Activated CD8-positive, alpha-beta memory T cell treated with anti-CD3 and anti-CD28 coated beads, Interleukin-2, amount 10 ng/mL, durations not matched to agents 7 days and 5 days (primary cell): ENCODE measurements at places on chromosomes 4 and X. TPM values are rescaled to one million over a fixed set of nuclear protein-coding genes. Genes with fewer than 3 reads are reported as not detected.

The CORIN gene
- not detected for total RNA-seq

DNA sequence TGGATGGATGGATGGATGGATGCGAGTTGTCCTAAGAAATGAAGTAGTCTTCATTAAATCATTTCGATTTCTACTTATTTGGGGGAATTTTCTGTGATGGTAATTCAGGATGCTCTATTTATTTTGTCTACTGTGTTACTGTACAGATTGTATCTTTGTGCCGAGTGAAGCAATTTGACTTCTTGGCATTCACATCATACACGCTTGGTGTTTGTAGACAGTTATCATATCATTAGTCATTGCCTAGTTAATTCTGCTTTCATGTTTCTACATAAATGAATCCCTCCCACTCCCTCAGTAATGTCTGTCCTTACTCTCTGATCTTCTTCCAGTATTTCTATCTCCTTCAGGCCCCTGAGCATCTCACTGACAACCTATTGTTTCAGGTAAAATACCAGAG, 64.0 kb downstream of the RASGEF1B start:
- DNase-seq, result no peak
- H3K4me1 ChIP-seq, result peaks cover 8% of the 10 kb centered on the region
- H3K4me3 ChIP-seq, result no peak overlapping the region
- H3K36me3 ChIP-seq, result no peaks in the 10 kb centered on the region
- H3K27me3 ChIP-seq, result no peaks in the 10 kb centered on the region

The ENPEP gene
- total RNA-seq, result 0.54 TPM

DNA sequence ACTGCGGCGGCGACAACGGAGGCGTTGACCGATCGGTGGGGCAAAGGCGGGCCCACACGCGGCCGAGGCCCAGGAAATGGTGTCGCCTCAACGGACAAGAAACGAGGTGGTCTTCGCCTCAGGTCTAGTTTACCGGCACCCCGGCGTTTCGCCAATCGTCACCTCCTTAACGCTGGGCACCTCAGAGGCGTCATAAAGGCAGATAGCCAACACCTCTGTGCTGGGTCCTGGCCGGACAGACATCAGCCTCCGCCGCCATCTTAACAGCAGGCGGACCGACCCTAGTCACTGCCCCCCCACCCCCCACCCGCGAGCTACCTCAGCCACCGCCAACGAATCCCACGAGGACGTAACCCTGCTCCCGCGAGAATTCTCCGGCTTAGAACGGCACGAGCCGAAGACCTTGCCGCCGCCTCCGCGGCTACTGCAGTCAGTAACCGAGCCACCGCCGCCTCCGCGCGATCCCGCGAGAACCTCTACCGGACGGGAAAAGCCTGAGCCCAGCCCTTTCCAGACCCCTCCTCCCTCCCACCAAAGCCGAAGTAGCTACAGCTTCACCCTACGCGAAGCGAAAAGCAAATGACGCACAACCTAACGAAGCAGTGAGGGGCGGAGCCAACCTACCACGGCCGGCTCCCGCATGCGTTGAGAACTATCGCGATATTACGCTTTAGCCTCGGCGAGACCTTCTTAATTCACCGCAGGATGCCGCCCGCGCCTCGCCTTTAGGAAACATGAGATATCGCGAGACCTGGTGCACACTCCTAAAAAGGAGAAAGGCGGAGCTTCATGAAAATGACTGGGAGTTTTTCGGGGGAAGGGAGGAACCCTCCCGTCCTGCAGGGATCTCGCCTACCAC, 2.7 kb downstream of the HUWE1 start:
- peaks cover 32% of the 10 kb centered on the region for H3K4me1 ChIP-seq
- H3K4me3 ChIP-seq, result peak overlapping the region; percentile 94
- peak overlapping the region; percentile 96 for H3K27ac ChIP-seq
- no peaks in the 10 kb centered on the region for H3K27me3 ChIP-seq
- H3K36me3 ChIP-seq, result peaks cover 33% of the 10 kb centered on the region

- no peak overlapping the region for H3K27ac ChIP-seq
- peaks cover 19% of the 10 kb centered on the region for H3K27me3 ChIP-seq
- no peak for DNase-seq
- no peaks in the 10 kb centered on the region for H3K36me3 ChIP-seq
- no peak overlapping the region for H3K4me3 ChIP-seq
Observed at GRCh38 chr4:152613841-152614721, 65.7 kb downstream of the TMEM154 start.

The GASK1B gene
- total RNA-seq, result not detected

The IL1RAPL2 gene
- total RNA-seq, result not detected

DNA sequence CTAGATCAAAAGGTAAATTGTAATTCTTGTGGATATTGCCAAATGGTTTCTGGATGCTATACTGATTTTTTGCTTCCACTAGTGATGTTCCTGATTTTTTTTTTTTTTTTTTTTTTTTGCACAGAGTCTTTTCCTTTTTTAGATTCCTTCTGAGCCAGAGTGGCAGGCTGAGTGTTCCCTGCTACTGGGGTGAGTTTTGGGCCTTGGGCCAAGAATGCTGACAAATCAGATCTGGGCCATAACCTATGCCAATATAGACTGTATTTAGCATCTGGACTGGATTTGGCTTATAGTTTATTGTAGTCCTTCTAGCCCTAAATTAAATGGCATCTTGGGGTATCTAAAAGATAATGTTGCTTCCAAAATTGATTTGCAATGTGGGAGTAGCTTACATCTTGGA, 52.8 kb downstream of the REPS2 start:
- H3K36me3 ChIP-seq, result no peaks in the 10 kb centered on the region
- H3K4me3 ChIP-seq, result no peak overlapping the region
- peaks cover 13% of the 10 kb centered on the region for H3K27me3 ChIP-seq
- H3K4me1 ChIP-seq, result peaks cover 2% of the 10 kb centered on the region
- DNase-seq, result no peak

DNA sequence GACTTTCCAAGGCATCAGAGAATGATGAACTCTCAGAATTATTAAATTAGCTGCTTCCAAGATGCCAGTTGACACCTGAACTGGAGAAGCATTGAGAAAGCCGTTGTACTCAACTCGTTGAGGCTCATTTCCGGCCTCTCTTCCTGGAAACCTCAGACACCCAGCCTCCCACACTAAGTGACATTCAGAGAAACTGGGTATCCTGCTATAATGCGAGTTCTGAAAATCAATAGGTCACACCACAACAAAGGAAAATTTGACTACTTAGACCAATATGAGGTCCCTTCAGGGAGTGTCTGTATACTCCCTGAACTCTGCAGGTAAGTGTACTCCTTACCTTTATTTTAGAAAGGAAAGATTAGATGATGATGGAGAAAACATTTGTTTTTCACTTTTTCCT, 51.2 kb downstream of the ENPEP start:
- DNase-seq, result peak; percentile 76
- H3K4me1 ChIP-seq, result peaks cover 34% of the 10 kb centered on the region
- peaks cover 12% of the 10 kb centered on the region for H3K36me3 ChIP-seq

The NIPAL1 gene
- total RNA-seq, result 0.35 TPM

GRCh38 chrX:135264206-135264605, 12.3 kb downstream of the ETDA start:
- peaks cover 21% of the 10 kb centered on the region for H3K27me3 ChIP-seq
- DNase-seq, result no peak

The GAGE2A gene
- not detected for total RNA-seq

DNA sequence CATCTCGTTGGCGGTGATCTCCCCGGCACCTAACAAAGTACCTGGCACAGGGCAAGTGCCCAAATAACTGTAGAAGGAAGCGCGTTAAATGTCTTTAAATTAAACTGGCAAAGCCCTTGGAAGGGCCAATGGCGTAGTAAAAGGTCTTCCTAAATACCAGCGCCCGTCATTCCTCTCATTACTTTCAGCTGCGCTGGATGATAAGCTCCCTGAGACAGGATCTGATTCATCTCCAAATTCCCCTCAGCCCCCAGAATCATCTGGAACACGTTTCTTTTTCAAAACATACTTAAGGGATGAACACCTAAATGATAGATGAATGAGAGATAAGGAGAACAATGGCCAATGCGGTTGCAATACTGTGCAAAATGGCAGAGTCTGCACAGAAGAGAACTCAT, 95.1 kb downstream of the AFAP1 start:
- no peaks in the 10 kb centered on the region for H3K27me3 ChIP-seq
- no peak overlapping the region for H3K27ac ChIP-seq
- H3K4me1 ChIP-seq, result peaks cover 14% of the 10 kb centered on the region
- H3K36me3 ChIP-seq, result peaks cover 3% of the 10 kb centered on the region

- no peaks in the 10 kb centered on the region for H3K36me3 ChIP-seq
- no peak for DNase-seq
- no peak overlapping the region for H3K27ac ChIP-seq
- H3K27me3 ChIP-seq, result peaks cover 27% of the 10 kb centered on the region
Observed at GRCh38 chr4:183074288-183074990, 24.6 kb upstream of the WWC2 start.

The RBMX gene
- 301 TPM for total RNA-seq

DNA sequence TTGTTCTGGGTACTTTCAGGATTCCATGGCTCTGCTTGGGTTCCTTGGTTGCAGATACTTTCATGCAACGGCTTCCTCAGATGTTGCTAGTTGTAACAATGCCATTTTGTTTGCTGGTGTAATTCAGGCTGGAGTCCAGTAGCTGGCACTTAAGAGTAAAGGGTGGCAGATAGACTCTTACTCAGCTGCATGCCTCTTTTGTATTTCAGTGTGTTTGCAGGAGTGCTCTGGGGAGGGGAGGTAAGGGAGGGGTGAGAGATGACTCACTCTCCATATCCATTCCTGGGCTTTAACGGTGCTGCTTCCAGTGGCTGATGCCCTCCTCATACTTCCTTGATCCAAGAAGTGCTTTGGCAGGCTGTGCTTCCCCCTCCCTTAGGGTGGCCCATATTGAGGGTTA, 155.2 kb downstream of the ZNF330 start:
- H3K27ac ChIP-seq, result no peak overlapping the region
- peaks cover 2% of the 10 kb centered on the region for H3K27me3 ChIP-seq
- H3K4me1 ChIP-seq, result no peaks in the 10 kb centered on the region

- H3K27ac ChIP-seq, result no peak overlapping the region
- H3K36me3 ChIP-seq, result no peaks in the 10 kb centered on the region
- no peaks in the 10 kb centered on the region for H3K4me1 ChIP-seq
Observed at GRCh38 chr4:69156913-69157312, 57.6 kb downstream of the UGT2B11 start.
